Keratinocyte (primary cell): ENCODE measurements at places on chromosomes 11 and 22. TPM values are rescaled to one million over a fixed set of nuclear protein-coding genes. Genes with fewer than 3 reads are reported as not detected.

DNA sequence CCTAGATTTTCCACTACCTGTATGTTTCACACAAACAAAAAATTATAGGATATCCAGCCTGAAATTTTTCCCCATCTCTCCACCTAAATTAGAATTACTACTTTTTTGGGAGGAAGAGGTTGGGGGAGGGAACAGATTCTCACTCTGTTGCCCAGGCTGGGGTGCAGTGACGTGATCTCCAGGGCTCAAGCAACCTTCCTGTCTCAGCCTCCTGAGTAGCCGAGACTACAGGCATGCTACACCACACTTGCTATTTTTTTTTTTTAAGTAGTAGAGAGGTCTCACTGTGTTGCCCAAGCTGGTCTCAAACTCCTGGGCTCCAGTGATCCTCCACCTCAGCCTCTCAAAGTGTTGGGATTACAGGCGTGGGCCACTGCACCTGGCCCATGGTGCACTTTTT lies 9.5 kb downstream of the JAML start:
- H3K4me3 ChIP-seq: no peak overlapping the region
- no peak for DNase-seq
- peaks cover 12% of the 10 kb centered on the region for H3K27me3 ChIP-seq
- no peaks in the 10 kb centered on the region for H3K36me3 ChIP-seq
- H3K27ac ChIP-seq: no peak overlapping the region

GRCh38 chr11:134562941-134563471 lies 151.0 kb upstream of the B3GAT1 start:
- no peak overlapping the region for H3K4me3 ChIP-seq
- no peak for DNase-seq
- no peaks in the 10 kb centered on the region for H3K4me1 ChIP-seq

DNA sequence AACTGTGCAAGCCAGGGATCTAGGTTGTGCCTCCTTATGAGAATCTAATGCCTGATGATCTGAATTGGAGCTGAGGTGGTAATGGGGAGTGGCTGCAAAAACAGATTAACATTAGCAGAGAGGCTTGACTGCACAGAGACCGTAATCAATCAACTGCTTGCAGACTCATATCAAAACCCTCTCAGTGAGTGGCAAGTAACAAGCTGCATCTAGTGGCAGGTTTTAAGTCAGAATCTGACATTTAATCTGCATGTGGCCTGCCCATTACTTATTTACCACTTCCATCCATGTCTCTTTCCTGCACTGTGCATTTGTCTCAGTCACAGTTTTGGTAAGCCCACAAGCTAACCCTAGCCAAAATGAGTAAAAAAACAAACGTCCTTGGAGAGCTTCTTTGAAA lies 11.2 kb downstream of the C11orf58 start:
- no peak overlapping the region for H3K27ac ChIP-seq
- DNase-seq: no peak
- H3K4me1 ChIP-seq: no peaks in the 10 kb centered on the region
- no peaks in the 10 kb centered on the region for H3K27me3 ChIP-seq
- peaks cover 29% of the 10 kb centered on the region for H3K36me3 ChIP-seq
- no peak overlapping the region for H3K4me3 ChIP-seq

DNA sequence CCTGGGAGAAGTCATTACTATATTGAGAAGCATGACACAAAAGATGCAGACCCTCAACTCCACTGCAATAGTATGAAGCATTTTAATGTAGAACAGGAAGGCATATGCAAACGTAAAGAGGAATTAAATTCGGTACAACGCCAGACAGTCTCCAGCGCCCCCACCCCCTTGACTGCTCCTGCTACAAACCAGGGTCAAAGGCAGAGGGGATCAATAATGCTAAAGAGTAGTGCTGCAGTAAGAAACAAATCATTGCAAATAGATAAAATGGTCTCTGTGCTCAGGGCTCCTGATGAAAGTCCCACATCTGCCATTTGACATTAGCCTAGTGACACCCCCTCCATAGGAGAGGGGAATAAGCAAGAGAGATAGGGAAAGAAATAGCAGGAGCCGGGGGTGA lies 164.9 kb upstream of the BLID start:
- no peaks in the 10 kb centered on the region for H3K27me3 ChIP-seq
- no peaks in the 10 kb centered on the region for H3K4me1 ChIP-seq
- no peak overlapping the region for H3K4me3 ChIP-seq

DNA sequence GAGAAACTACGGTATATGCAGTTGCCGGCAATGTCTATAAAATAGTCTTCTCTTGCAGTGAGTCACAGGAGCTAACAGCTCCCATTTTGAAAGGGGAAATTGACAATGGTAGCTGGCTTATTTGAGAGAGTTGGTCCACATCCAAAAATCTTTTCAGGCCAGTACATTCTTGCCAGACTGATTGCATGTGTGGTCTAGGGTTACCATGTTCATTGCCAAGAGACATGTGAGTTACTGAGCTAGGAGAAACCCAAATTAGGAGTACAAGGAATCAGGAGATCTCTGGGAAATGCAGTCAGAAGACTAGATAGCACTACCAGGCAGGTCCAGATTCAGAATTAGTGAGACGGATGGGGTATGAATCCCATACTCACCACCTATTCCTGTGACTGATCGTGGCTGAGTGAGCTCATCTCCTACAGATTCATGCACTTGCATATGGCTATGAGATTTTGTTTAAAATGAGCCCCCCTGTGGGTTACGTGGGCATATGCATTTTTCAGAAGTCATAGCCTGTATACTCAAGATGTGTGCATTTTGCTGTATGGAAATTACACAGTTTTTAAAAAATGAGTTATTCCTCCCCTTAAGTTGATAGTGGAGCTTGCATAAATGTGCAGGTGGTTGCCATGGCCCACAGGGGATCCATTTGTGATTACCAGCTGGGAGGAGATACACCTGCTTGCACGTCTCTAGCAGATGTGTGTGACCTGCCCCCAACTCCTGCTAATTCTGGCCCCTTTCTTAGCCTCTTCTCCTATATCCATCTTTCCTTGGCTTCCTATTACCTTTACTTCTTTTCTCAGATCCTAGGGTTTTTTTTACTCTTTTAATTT lies 102.7 kb downstream of the COMMD9 start:
- H3K4me1 ChIP-seq: peaks cover 15% of the 10 kb centered on the region
- DNase-seq: peak; percentile 35
- no peak overlapping the region for H3K27ac ChIP-seq
- H3K4me3 ChIP-seq: no peak overlapping the region

- H3K27me3 ChIP-seq: peaks cover 4% of the 10 kb centered on the region
- no peaks in the 10 kb centered on the region for H3K36me3 ChIP-seq
- DNase-seq: no peak
- H3K4me3 ChIP-seq: no peak overlapping the region
- no peaks in the 10 kb centered on the region for H3K4me1 ChIP-seq
Measured at GRCh38 chr22:39724390-39724789, 153.8 kb downstream of the CACNA1I start.

DNA sequence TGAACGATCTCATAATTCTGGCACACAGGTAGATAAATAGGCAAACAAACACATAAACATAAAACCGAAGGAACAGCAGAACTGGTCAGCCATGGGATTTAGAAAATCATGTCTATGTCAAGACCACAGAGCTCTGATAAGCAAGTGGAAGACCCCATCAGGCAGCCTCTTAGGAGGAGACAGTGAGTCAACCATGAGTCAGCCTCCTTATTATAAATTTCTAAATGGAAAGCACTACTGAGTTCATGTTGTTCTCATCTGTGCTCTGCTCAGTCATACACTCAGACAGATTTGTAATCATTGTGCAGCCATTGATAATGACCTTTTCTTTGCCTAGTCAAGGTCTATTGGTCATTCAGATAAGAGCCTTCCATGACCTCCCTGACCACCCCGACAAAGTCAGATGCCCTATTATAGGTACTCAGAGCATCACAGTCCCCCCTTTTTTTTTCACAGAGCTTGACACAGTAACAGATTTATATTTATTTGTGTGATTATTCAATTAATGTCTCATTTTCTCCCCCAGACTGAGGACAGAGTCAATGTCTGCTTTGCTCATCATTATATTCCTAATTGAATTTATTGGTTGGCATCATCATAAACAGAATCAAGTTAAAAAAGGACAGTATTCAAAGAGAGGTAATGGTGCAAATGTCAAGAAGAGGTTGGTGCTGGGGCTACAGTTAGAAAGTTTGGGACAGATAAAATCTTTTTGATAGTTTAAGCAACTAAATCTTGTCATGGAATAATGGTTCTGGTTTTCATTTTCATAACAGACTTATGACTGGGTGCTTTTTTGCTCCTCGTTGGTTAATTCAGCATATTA lies 579.7 kb upstream of the CCDC90B start:
- no peak for DNase-seq
- no peak overlapping the region for H3K27ac ChIP-seq
- no peaks in the 10 kb centered on the region for H3K36me3 ChIP-seq
- H3K27me3 ChIP-seq: no peaks in the 10 kb centered on the region

DNA sequence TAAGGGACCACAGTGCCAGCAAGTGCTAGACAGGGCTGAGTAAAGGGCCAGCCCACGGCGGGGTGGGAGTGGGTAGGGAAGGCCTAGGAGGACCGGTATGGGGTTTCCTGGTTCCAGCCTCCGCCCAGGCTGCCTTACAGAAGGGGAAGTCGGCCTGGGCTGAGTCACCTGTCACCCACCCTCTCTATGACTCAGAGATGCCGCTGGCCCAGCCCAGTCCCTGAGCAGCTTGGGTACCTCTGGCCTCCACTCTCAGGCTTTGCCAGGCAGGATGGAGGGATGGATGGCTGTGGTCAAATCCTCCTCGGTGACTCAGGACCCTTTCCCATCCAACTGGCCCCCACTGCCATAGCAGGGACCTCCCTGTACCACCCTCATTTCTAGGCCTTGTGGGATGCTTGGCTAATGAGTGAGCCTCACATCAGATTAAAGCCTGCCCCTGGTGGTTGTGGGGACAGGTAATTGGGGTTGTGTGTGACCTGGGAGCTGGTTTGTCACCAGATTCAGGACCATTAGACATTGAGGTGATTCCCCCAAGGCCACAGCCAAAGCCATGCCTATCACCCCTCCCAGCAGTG lies 13.9 kb downstream of the SLC35E4 start:
- H3K27ac ChIP-seq: peak overlapping the region; percentile 23
- peaks cover 9% of the 10 kb centered on the region for H3K4me1 ChIP-seq
- no peak overlapping the region for H3K4me3 ChIP-seq
- no peak for DNase-seq

DNA sequence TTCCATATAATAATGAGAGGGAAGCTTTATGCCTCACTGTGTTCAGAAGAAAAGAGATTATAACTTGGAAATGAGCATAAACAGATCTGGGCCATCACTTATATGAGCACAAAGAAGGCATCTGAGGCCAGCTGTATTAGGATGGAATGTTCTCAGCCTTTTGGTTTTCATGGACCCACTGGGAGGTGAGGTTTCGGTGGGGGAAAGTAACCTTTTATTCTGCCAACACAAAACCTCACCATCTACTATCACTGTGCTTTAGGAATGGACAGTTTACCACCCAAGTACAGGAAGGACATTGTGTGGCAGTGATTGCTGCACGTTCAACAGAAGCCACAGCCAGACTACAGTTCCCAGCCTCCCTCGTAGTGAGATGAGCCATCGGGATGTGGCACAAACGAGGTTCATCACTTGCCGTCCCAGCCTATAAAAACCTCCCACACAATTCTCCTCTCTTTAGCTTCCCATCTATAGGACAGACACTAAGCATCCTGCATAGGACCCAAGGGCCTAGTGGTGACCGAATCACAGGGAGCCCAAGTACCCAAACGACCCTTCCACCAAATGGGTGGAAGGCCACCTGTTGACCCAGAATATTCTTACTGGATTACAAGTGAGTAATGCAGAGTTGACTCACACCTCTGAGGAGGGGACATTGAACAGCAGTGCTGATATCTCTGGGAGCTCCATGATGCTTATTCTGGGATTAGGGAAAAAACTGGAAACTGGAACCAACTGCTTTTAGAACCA lies 121.5 kb upstream of the RAG2 start:
- H3K27me3 ChIP-seq: no peaks in the 10 kb centered on the region
- H3K36me3 ChIP-seq: no peaks in the 10 kb centered on the region
- DNase-seq: no peak
- H3K4me3 ChIP-seq: no peak overlapping the region
- H3K4me1 ChIP-seq: no peaks in the 10 kb centered on the region
- H3K27ac ChIP-seq: no peak overlapping the region

GRCh38 chr22:17380359-17381087 lies 11.3 kb downstream of the CECR2 start:
- no peak for DNase-seq
- H3K36me3 ChIP-seq: no peaks in the 10 kb centered on the region
- no peak overlapping the region for H3K27ac ChIP-seq
- H3K4me1 ChIP-seq: no peaks in the 10 kb centered on the region

DSCAML1 gene
- polyA plus RNA-seq: not detected in 3 replicates
